Cortex of kidney (tissue), 1 donor: ENCODE measurements at places on chromosomes 7 and 10.

DNA sequence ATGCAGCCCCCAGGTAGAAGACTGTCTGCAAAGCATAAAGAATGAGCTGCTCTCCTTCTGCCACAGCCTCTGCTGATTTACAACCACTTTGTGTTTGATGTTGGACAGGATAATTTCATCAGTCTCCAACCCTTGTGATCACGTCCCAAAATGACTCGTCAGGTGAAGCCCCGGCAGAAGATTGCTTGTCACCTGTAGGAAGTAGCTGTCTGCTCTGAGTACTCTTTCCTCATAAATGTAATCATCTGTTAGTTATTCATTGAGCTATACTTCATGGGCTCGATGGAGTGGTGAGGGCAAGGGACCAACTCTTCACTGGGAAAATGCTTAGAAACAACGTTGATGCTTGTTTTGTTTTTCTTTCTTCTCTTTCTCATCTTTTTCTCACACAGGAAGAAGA lies 290.9 kb upstream of the SP8 start:
- no peak for DNase-seq

- DNase-seq: no peak
These were observed 7.3 kb upstream of the ASB4 start for GRCh38 chr7:95478272-95479037.

DNA sequence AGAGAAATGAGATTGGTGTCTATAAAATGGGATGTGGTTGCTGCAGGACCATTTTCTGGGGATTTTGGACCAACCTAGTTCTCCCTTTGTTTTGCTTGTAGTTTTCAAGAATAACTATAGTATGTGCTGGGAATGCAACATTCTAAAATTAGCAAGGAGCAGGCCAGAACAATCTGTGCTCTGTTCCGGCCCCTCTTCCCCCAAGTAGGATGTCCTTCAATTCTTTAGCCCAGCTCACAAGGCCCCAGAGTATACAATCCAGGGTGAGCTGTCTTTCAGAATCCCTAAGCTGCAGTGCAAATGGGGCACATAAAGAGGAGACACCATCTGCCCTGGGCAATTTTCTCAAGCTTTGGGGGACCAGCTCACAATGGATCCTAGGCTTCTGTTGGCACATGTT lies 809.1 kb downstream of the TNS3 start:
- no peak for DNase-seq

DNA sequence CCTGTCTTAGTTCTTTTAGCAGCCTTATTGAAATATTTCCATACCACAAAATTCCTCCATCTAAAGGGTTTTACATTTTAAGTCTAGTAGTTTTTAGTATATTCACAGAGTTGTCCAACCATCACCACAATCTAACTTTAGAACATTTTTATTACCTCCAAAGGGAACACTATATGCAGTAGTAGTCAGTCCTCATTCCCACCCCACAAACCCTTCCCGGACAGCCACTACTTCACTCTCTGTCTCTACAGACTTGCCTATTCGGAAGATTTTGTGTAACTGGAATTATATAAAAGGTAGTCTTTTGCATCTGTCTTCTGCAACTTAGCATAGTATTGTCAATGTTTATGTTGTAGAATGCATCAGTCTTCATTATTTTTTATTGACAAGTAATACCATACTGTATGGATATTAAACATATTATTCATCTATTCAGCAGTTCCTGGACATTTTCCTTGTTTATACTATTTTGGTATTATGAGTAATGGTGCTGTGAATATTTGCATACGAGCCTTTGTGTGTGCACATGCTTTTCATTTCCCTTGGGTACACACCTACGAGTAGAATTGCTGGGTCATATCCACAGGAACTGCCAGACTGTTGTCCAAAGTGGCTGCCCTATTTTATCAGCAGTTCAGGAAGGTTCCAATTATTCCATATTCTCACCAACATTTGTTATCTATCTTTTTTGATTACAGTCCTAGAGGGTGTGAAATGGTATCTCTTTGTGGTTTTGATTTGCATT lies 60.9 kb upstream of the LANCL2 start:
- no peak for DNase-seq

- DNase-seq: no peak
These were observed 61.1 kb downstream of the MKI67 start for GRCh38 chr10:128064970-128065580.

DNA sequence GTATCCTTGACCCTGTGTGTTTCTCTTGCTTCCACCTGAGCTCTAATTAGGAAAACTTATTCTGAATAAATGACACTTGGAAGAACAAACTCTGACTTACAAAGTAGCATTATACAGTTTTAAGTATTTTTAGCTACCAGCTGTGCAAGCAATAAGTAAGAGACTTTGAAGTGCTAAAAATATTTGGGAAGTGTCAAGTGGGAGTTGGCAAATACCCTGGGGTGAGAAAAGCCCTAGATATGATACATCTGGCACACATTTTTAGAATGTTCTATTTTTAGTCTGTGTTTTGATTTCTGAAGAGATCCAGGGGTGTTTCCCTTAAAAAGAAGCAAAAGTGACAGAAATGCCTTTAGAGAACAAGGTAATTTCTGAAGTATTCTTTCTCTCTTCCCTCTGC lies 132.7 kb upstream of the TEX47 start:
- DNase-seq: no peak

DNA sequence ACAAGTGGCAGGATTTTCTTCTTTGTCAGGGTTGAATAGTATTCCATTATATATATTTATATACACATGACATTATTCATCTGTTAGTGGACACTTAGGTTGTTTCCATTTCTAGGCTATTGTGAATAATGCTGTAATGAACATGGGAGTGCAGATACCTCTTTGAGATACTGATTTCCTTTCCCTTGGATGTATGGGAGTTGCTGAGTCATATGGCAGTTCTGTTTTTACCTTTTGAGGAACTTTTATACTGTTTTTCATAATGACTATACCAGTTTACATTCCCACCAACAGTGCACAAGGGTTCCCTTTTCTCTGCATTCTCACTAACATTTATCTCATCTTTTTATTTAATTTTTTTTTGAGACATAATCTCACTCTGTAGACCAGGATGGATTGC lies 1.8 kb upstream of the CLCN1 start:
- no peak for DNase-seq

GRCh38 chr10:71230656-71231025 lies 18.3 kb downstream of the UNC5B start:
- no peak for DNase-seq

- DNase-seq: no peak
These were observed 6.7 kb upstream of the INHBA start for GRCh38 chr7:41709621-41710020.

GRCh38 chr10:127612-128432 lies 7.4 kb upstream of the ZMYND11 start:
- DNase-seq: no peak

- no peak for DNase-seq
These were observed 97.7 kb upstream of the FEZF1 start for GRCh38 chr7:122402235-122402634.

GRCh38 chr7:105454095-105454747 lies 65.5 kb upstream of the SRPK2 start:
- DNase-seq: no peak

DNA sequence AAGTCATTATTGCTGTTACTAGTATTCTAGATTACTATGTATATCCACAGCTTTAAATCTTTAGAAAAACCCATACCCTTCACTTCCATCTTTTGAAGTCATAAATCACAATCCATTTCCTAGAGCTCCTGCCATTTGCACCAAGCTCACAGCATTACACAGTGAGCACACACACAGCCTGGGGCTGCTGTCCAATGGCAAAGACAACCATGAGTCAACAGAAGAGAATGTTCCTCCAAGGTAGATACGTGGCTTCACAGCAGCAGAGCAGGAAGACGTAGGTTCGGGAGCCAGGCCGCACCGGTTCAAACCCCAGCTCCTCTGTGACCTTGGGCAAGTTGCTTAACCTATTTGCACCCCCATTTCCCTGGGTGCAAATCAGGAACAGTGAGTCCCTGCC lies 234.6 kb downstream of the DIP2C start:
- DNase-seq: no peak

- DNase-seq: no peak
These were observed 494.0 kb downstream of the TNS3 start for GRCh38 chr7:47087866-47088265.

DNA sequence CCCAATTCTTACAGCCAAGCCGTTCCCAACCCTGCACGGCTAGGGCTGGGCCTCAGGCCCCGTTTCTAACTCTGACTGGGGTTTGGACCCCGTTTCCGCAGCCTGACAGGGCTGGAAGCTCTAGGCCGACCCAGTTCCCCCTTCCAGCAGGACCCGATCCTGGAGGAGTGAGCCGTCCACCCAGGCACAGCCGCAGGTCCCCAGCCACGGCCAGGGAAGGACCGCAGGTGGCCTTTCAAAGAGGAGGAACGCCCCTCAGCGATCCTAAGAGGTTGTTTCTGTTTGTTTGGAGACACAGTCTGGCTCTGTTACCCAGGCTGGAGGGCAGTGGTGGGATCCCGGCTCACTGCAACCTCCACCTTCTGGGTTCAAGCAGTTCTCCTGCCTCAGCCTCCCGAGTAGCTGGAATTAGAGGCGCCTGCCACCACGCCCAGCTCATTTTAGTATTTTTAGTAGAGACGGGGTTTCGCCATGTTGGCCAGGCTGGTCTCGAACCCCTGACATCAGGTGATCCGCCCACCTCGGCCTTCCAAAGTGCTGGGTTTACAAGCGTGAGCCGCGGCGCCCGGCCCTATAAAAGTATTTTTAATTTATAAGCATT lies 778 bp upstream of the GET4 start:
- DNase-seq: no peak

GRCh38 chr7:91127959-91128358 lies 136.3 kb upstream of the FZD1 start:
- no peak for DNase-seq

DNA sequence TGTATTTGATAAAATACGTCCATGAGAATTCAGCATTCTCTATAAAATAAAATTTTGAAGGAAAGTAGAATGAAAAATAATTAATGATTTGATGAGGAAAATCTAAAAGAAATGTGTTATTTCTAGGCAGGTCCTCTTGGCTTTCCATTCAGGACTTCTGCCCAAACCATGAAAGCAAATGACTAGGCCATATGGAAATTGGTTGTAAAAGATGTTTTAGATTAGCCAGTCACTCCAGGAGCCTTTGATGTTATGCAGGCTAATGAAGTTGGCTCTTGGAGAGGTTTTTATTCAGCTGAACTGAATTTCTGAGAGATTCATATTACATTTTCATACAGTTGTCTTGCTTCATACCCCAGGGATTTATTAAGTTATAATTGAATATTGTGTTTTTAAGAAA lies 452.8 kb downstream of the SDK1 start:
- no peak for DNase-seq

DNA sequence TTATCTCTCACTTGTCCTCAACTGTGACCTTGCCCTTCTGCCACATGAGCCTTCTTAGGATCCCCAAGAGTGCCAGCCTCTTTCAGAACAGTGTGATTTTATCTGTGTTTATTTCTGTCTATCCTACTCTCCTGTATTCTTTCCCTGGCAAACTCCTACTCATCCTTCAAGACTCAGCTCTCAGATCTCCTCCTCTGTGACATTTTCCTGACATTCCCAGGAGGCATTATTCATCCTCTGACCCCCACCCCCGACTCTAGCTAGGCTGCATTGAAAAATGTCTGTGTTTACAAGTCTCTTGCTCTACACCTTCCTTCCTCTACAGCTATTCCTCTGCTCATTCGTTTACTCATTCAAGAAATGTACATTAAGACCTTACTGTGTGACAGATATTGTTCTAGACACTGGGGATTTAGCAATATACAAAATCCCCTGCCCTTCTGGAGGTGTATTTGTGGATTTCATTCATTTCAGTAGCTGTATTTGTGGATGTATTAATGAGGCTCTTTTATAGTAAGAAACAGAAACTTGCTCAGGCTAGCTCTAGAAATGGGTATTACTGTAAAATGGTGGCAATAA lies 61.4 kb upstream of the COMTD1 start:
- no peak for DNase-seq

- DNase-seq: no peak
These were observed 10.1 kb upstream of the SLC29A3 start for GRCh38 chr10:71308985-71309384.

- DNase-seq: no peak
These were observed 6.1 kb upstream of the PLEKHS1 start for GRCh38 chr10:113745374-113745773.

DNA sequence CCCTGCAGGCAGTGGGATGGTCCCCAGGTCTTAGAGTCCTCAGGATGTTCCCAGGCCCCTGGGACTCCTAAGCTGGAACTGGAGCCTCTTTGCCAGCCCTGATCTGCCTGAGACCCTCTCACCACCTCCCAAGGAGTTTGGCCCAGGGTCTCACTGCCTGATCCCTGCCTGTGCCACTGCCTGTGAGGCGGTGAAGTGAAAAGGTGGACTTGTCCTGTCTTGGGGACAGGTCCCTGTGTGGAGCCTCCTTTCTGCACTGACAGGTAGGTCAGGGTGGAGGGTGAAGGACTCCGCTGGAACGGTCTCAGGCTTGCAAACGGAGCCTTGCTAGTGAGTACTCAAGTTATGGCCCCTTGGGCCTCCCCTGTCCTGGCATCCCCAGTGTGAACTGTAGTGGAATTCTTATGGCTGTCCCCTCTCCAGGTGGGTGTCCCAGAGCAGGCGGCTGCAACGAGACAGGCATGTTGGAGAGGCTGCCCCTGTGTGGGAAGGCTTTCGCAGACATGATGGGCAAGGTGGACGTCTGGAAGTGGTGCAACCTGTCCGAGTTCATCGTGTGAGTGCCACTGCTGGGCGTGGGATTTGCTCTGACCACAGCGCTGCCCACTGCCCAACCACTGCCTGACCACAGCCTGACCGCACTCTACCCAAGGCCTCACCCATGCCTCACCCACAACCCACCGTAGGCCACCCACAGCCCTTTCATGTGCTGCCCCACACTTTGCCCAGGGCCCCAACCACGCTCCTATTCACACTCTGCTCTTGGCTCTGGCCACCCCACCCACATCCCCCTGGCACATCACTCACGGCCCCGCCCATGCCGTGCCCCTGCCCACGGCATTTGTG lies 19.5 kb downstream of the RAMP3 start:
- DNase-seq: no peak

DNA sequence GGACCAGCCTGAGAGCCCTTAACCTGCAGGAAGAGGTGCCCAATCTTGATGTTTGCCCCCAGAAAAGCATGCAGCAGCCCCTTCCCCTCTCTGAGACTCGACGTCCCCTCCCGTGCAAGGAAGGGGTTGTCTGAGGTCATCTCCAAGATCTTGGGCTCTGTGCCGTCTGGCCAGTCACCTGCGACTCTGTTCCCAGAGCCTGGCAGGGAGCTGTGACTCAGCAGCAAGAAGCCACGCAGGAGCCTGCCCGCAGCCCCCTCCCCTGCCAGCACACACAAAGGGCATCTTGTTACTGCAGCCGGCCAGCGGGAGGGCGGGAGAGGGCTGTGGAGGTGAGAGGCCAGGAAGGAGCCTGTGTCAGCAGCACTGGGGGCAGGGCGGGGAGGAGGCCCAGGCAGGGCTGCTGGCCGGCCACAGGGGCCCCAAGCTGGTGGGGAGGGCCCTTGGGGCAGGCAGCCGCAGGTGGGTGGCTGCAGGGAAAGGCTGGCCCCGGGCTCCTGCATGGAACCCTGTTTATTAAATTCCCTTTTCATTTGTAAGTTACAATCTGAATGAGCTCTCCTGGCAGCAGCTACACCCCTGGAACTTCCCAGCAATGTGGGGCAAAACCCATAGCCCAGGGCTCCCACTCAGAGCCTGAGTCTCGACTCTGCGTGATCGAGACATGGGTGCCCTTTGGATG lies 103.7 kb upstream of the ZMIZ1 start:
- DNase-seq: no peak
